ENCODE measurements at places on chromosomes 6 and 20. TPM values are rescaled to one million over a fixed set of nuclear protein-coding genes. Genes with fewer than 3 reads are reported as not detected.

The SLC32A1 gene
- total RNA-seq = 3.4 TPM

The EPHA7 gene
- total RNA-seq = 12.1 TPM

The DEF6 gene
- total RNA-seq = 24.0 TPM

The ZBTB46 gene
- 42.1 TPM for total RNA-seq

The PPIL6 gene
- 0.95 TPM for total RNA-seq

The PSORS1C1 gene
- total RNA-seq = 0.54 TPM

The MCM8 gene
- total RNA-seq = 8.2 TPM

The SNX3 gene
- total RNA-seq = 264 TPM

The SIRPA gene
- total RNA-seq = 132 TPM

The RIPOR2 gene
- total RNA-seq = 1.1 TPM

The SLC22A7 gene
- total RNA-seq = not detected
